Stimulated activated CD4-positive, alpha-beta T cell treated with anti-CD3 and anti-CD28 coated beads, Interleukin-1b, Interleukin-23, amount 100 ng/mL, for 4 hours (primary cell): ENCODE measurements at places on chromosomes 11 and 22.

- DNase-seq = no peak
Measured at GRCh38 chr22:44032126-44032730, 8.1 kb downstream of the PARVB start.

GRCh38 chr11:15695096-15695721, 580.5 kb downstream of the INSC start:
- DNase-seq = no peak

DNA sequence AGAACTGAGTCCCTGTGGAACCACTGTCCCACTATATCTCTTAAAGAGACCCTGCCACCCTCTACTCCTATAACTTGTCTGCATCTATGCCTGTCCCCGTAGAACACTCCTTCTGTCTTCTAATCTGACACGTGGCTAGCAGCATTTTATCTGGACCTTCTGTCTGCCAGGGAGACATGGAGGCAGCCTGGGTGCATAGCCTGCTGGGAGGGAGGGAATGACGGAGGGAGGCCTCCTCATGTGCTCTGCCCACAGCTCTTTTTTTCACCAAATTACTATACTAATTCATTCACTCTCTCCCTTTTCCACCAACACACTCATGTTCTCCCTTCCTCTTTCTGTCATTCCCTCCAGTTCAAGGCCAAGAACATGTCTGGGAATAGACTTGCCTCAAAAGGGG, 7.6 kb upstream of the THRSP start:
- no peak for DNase-seq

GRCh38 chr22:47592791-47593190, 830.3 kb downstream of the TBC1D22A start:
- no peak for DNase-seq

DNA sequence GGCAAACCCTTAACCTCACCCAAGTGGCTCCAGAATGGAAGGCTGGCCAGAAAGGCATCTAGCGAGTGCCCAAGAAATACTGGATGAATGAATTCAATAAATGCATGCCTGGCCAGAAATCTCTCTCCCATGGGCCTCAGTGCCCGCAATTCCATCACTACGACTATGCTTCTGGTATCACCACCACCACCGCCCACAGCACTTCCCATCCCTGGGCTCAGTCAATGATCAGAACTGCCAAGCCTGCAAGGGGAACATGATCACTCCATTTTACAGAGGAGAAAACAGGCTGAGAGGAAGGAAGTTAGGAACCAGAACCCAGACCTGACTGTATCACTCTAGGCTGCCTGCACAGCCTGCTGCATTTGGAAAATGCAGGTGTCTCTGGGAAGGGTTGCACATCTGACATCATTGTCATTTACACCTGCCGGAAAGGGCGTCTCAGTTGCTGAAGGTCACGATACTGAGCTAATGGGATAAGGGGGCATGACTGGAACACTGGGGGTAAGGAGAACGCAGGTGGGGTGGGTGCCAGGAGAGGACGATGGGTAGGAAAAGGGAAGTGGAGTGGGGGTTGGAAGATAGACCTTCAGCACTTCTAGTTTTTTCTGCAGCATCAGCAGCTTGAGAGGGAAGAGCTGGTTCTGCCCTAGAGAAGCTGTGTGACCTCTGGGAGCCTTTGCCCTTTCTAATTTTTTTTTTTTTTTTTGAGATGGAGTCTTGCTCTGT, 3.2 kb downstream of the GPR152 start:
- DNase-seq = no peak

GRCh38 chr22:43118953-43119458, 8.5 kb downstream of the BIK start:
- DNase-seq = no peak

DNA sequence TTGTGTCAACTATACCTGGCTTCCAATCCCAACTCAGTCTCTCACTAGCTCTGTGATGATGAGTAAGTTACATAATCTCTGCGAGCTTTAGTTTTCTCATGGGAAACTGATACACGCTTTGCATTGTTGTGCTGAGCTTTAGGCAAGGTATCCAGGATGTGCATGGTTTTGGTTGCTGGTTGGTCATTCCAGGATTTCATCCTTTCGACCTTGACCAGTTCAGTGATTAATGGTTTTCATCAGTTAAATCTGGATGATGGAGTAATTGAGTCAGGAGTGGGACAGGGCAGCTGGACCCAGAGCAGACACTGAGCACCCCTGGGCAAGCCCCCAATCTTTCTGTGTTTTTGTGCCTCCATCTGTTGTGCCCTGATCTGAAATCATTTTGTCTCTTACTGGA, 417.3 kb upstream of the CADM1 start:
- no peak for DNase-seq

DNA sequence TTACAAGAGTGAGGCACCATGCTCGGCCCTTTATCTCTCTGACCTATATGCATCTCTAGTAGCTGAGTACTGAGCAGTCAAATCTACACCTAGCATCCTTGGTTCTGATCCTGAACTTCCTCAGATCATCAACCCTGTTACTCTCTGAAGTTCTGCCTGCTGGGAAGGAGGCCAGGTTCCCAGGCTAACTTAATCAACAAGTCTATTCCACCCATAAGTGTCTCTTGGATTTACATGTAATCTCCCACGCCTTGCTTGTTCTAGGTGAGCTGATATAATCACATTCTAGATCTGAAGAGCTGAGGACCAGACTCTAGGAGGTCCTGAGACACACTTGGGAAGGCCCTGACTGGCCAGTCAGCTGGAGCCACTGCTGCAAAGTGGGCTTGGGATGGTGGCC, 22.1 kb downstream of the CABP7 start:
- no peak for DNase-seq

DNA sequence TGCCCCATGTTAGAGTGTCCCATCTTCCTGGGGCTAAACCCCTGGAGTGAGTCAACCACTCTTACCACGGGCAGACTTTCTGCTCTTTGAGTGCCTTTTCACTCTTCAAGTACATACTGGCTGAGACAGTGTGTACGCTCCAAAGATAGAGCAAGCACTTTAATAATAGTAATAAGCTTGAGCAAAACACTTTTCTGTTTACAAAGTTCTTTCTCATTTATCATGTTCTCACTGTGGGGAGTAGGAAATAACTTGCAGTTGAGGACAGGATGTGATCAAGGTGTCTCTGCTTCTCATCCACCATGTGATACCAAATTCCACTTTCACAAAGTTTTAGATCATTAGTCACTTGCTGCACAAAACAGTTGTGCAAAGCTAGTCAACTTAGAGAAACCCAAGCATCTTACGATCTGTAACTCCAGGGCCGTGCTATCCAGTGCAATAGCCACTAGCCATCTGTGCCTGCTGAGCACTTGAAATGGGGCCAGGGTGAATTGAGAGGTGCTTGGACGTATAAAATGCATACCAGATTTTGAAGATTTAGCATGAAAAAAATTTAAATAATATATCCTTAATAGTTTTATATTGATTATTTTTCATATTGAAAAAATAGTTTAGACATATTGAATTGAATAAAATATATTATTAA, 135.3 kb downstream of the KIF18A start:
- no peak for DNase-seq

- DNase-seq = no peak
Measured at GRCh38 chr11:92857407-92857806, 112.0 kb upstream of the MTNR1B start.

- DNase-seq = no peak
Measured at GRCh38 chr11:9616042-9616675, 42.7 kb downstream of the WEE1 start.

DNA sequence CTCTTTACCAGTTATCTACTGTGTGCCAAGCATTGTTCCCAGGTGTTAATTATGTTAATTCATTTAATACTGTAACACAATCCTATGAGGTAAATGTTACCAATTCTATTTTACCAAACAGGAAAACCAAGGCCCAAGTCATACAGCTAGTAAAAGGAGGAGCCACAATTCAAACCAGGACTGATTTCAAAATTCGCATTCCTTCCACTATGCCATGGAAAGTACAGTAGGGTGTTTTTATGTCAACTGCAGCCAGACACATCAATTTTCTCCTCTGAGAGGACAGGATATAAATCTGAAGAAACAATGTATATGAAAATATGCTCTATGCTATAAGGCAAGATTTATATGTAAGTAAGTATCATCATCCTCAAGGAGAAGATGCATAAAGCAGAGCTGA, 104.3 kb downstream of the RPL27A start:
- no peak for DNase-seq

DNA sequence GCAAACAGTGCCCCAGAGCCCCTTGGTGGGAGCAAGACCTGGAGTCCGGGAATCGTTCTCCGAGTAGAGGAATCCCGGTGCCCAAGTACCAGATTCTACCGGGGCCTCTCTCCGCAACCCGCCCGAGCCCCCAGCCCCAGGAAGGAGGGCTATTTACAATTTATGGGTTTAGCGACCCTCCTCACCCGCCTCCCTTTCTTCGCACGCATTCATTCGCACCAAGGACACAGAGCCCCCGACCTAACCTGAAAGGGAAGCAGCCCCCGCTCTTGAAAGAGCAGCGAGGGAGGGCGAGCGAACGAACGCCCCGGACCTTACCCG, 628 bp downstream of the LRP4 start:
- DNase-seq = no peak

DNA sequence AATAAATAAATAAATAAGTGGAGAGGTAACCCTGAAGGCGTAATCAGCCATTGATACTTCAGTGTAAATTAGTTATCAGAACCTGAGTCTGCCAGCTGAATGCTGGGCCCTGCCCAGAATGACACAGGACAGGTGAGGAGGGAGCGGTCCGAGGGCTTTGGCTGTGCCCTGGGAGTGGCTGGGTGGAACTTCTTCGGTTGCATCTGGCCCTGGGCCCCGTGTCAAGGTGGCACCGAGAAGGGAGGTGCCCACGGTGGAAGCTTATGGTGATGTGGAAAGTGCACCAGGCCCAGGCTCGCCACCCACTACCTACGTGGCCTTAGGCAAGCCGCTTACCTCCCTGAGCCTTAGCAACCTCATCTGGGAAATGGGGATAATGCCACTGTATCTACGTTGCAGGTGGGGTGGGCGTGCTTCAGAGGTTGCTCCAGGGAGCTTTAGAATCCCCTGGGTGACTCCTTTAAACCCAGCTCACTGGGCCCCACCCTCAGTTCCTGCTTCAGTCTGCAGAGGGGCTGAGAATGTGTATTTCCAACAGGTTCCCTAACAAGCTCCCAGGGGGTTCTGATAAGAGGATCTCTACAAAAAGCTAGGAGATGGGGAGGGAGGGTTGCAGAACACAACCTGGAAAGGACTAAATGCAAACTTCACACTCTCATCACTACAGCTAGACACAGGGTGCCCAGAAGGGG, 38.8 kb downstream of the TXN2 start:
- no peak for DNase-seq

DNA sequence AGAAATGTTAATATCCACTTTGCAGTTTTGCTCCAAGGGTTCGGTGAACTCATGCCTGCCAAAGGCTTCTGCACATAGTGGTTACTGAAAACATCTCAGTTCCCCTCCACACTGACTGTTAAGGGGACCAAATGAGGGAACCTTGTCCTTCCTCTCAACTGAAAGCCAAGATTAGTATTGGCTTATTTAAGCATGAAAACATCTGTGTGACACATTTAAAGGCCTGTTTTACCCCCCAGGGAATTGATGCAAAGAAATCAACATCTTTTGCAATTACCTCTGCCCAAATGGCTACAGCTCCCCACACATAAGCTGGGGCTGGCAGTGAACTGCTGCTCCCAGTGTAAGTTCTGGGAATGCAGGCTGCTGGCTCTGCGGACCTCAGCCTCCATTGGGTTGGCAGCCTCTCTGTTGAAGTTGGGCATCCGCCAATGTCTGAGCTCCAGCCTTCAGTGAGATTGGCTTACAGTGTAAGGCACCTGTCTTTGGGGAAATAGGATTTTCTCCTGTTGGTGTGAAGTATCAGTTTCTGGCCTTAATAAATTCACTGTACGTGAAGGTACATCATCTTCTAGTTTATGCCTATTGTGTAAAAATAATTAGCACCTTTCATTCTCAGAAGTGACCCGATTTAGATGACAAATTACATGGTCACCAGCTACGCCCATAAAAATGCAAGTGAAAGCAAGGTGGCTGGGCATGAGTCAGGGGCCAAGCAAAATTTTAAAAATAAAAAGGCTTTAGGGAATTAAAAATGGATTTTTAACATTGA, 213.4 kb upstream of the SYN3 start:
- no peak for DNase-seq

DNA sequence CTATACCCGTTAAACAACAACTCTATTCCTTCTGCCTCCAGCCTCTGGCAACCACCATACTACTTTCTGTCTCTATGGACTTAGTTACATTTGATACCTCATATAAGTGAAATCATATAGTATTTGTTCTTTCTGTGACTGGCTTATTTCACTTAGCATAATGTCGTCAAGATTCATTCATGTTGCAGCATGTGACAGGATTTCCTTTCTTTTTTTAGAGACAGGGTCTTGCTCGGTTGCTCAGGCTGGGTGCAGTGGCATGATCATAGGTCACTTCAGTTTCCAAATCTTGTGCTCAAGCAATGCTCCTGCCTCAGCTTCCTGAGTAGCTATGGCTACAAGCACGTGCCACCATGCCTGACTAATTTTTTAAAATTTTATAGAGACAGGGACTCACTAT, 29.4 kb upstream of the SORL1 start:
- DNase-seq = no peak
